Hippocampal formation (tissue), 2 donors: ENCODE measurements at places on chromosomes 12 and 14.
A peak's percentile ranks its signal among the peaks of the same experiment; 100 is the strongest.

DNA sequence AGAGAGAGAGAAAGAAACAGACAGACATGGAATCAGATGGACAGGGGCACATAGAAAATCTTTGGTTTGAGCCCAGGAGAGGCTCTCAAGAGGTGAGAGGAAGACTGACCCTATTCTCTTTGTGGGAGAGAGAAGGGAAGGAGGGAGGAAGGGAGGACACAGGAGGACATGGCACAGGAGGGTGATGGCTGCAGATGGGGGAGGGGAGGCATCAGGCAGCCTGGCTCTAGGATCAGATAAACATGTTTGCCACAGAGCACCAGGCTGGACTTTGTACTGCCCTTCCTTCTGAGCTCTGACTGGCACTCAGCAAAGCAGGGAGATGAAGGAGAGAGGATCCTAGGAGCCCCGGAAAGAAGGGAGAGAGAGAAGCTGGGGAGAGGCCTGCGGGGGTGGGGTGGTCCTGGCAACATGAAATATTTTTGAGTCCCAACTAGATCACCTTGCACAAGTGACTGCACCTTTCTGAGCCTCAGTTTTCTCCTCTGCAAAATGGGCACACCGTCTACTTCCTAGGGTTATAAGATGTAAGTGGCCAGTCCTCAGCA lies 6.1 kb downstream of the HNF1A start:
- no peak for DNase-seq

DNA sequence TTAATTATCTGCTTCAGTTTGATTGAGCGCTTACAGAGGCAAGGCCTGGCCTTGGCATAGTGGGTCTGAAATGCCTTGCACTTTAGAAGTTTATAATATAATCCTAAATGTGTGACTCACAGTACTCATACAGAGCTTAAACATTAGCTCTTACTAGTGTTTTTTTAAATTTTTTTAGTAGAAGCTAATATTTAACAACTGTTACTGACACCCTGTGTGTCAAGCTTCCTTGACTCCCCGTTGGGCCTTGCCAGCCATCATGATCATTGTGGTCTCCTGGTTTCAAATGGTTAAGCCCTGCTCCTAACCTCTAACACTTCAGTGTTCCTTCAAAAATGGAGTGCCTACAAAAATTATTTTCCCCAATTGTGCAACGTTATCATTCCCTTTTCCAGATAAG lies 126.9 kb downstream of the GALC start:
- DNase-seq: no peak

GRCh38 chr12:27802511-27802910 lies 22.5 kb upstream of the MANSC4 start:
- no peak for DNase-seq

- DNase-seq: no peak
These were observed 74.2 kb downstream of the NOC4L start for GRCh38 chr12:132218527-132218875.

- DNase-seq: no peak
These were observed 1.4 kb downstream of the FIGNL2 start for GRCh38 chr12:51846911-51847642.

DNA sequence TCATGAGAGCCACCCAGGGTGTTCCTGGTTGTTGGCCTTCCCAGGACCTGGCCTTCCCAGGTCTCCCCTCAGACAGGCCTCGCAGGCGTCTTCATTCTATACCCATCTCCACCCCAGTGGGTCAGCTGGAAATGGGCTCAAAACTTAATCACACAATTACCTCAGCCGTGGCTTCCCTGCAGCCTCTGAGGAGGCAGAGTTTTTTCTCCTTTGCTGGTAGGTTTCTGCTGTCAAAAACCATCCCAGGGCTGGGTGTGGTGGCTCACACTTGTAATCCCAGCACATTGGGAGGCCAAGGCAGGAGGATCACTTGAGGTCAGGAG lies 13.2 kb downstream of the NFKBIA start:
- DNase-seq: no peak

GRCh38 chr12:11446372-11446771 lies 51.0 kb upstream of the PRB2 start:
- no peak for DNase-seq

DNA sequence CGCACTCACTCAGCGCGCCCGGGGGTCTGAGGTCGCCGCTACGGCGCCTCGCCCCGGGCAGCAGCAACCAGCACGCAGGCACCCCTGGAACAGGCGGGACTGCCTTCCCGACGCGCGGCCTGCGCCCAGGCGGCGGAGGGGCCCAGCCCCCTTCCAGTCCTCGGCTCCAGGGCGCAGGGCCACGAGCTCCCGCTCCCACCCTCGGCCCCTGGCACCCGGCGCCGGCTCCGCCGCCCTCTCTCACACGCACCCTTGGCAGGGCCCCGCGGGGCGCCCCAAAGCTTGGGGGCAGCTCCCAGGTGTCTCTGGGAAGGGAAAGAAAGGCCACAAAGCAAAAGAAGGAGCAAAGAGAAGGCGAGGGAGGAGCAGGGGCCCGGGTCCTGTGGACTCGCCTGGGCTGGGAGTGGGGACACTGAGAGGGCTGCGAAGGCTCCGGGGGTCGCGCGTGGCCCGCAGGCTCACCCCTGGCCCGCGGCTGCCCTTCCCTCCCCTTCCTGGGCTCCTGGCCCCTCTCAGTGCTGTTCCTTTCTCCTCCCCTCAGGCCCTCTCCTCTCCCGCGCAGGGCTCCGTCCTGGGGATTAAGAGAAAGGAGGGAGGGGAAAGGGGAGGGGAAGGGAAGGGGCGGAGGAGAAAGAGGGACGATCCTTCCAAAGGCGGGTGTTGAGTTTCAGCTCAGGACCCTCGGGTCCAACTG lies 907 bp upstream of the EFS start:
- peak; percentile 75 for DNase-seq

DNA sequence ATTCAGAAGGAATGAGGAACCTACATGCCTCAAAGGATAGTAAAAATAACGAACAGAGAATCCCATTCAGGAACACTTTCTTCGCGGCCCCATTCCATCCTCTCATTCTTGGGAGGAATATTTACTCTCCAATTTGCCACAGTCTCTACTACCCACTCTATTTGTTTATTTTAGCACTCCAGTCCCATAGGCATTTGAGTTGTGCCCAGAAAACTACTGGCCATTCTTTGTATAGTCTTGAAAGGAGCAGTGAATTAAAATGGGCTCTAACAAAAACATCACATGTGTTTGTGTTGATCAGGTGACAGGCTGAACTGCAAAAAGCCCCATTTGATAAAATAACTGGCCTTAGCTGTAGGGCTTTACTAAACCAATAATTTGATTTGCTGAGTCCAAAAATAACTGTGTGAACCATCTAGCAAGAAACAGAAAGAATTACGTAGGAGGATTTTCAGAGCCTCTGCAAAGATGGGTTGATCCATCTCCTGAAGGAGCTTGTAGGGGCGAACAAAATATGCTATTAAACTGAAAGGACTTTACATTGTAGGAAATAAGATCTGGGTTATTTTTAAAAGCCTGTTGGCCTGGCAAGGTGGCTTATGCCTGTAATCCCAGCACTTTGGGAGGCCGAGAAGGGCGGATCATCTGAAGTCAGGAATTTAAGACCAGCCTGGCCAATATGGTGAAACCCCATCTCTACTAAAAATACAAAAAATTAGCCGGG lies 142.3 kb upstream of the CPNE8 start:
- no peak for DNase-seq

DNA sequence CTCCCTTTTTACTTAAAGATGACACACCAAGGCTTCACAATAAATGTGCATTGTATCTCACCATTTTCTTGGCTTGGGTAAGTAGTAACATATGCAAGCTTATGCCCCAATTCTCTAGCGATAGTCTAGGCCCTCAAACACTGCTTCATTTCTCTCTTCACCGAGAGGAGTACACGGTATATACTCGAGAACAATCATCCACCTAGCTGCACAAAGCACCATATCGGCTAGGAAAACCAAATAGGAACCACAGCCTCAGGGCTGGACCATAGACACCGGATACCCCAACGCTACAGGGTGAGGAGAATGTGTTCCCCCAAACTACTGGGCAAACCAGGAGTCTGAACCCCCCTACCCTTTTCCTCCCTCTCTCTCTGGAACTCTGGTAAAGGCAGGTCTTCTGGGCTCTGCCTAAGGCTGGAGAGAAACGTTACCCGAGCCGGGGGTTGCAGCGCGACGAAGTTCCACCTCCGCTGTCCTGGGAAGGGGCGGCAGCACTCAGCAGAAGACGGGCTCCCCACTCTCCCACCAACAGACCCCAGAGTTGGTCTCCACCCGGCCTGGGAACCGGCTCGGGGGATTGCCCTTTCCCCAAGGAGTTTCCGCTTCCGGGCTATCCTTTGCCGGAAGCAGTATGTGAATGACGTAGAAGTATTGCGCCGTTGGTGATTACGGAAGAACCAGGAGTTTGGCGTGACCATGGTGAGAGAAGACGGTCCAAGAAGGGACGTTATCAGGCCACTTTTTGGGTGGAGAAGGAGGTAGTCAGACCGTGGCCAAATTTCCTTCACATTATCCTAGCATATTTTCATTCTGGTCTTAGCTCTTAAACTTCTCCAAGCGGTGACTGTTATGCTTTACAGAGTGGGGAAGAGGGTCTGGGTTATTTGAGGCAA lies at the start of the genes AREL1 and FCF1:
Gene AREL1, minus strand, starts transcription at position 582 of the 896 bp plus-strand sequence. CDS start 27,465 bp downstream, outside the sequence.
Gene FCF1, plus strand, starts transcription at position 646 of the 896 bp plus-strand sequence. Its CDS starts 54 bp downstream, at position 700.
- DNase-seq: no peak

- no peak for DNase-seq
These were observed 27.3 kb downstream of the DAAM1 start for GRCh38 chr14:59215757-59216156.

DNA sequence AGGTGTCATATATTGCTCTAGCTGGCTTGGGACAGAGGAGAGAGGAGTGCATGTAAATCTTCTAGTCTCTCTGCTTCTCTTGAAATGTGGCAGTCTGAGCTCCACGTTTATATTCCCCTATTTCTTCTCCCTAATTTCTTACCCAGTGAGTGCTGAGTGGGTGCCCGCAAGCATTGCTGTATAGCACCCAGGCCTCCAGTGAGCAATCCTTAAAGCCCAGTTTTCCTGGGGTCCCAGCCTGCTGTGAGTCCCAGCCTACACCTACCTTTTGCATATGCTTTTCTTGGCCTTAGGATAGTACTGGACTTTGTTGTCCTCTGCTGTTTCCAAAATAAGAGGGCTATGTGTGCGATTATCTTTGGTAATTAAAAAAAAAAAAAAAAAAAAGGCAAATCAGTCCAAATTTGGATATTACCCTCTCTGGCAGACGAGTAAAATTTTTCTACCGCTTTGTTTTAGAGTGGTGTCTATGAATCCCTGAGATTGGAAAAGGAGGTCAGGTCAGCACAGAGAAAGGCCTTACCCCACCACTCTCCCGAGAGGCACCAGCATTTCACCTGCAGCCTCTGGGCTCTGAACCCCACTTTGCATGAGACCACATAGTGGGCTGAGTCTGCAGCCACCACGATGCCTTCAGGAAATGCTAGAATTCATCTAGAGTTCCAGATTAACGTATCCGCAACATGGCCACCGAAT lies 1.1 kb downstream of the MGST1 start:
- no peak for DNase-seq

- DNase-seq: no peak
These were observed 83.7 kb upstream of the BTG1 start for GRCh38 chr12:92229381-92229780.

DNA sequence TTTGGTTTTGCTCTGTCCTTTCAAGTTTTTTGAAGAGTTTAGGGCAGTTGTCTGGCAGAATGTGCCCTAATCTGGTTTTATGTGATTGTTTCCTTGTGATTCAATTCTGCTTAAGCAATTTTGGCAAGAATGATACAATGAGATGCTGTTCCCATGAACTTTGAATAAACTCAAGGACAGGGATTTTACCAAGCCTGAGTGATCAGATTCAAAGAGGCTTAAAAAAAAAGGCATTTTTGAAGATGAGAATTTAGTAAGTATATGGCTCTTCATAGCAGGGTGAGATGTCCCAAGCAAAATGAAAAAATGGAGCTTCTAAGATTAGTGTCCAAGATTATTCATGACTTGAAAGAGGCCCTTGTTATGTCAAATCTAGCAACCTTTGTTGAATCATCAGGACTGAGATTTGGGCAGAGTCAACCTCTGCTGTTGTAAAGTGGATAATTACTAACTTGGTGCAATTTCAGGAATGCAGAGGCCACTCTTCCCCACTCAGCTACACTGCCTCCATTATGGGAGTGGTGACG lies 180.6 kb upstream of the NUDT4 start:
- DNase-seq: no peak
